ENCODE measurements at places on chromosomes 2 and 18.

DNA sequence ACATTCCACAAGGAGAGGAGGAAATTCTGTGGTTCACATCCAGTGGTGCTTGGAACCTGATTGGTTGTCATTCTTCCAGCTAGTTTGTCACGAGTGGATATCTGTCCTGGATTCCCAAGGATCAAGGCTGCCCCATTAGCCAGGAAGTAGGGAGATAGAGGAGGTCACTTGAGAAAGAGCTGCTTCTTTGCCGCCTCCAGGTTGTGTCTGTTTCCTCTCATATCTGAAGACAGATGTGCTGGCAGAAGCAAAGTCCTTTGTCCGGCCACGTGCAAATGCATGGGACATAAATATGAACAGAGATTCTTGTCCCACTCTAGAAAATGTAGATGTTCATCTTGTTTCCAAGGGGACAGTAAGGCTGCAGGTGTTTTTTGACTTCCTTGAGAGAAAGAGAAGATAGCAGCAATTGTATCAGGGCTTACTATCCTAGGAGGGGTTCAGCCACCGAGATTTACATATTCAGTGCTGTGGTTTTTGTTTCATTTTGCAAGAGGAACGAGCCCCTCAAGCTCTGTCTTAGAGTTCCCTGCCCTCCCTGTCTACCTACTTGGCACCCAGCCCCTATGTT, 174.4 kb downstream of the RPIA start:
- no peak for DNase-seq

DNA sequence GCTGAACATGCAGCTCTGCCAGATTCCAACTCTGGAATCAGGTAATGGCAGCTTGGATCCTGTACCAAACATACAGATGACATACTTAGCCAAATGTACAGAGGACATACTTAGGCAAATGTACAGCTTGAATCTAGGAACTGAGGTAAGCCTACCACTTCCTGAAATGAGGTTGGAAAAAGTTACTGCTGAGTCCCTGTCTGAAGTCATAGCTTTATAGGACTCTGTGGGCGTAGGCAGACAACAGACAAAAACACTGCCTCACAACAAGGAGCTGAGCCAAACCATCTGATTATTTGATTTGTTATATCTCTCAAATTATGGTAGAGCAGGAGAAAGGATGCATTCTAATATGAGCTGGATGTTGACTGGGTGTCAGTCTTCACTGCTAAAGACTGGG, 290.2 kb upstream of the TCF4 start:
- no peak for DNase-seq

GRCh38 chr2:200337621-200338020, 31.1 kb downstream of the SPATS2L start:
- no peak for DNase-seq

DNA sequence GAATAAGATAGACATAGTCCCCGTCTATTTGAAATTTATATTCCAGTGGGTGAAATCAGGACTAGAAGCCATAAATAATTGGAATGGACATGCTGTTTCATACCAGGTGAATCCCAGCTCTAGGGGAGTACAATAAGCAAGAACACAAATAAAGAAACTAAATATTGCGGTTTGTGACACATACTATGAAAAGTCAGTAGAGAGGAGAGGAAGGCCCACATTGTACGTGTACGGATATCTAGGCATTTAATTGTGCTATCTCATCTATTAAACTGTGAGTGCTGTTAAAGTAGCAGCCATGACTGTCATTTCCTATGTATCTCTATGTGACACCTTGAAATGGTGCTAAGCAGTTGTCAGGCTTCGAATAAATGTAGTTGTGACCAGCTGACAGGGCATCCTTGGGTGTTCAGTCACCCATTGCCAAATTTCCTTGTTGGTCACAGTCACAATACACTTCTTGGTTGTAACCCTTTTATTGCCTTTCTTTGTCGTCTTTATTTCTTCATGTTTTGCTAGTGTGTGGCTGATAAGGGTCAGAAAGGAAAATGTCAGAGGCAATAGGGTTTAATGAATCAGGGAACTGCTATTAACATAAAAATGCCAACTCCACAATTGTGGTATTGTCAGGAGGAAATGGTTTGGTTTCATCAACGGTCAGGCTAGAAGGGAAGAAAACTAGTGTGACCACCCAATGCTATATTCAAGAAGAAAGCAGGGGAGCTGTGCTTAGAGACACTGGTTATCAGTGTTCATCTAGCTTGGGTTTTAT, 31.5 kb downstream of the CPO start:
- DNase-seq = no peak

DNA sequence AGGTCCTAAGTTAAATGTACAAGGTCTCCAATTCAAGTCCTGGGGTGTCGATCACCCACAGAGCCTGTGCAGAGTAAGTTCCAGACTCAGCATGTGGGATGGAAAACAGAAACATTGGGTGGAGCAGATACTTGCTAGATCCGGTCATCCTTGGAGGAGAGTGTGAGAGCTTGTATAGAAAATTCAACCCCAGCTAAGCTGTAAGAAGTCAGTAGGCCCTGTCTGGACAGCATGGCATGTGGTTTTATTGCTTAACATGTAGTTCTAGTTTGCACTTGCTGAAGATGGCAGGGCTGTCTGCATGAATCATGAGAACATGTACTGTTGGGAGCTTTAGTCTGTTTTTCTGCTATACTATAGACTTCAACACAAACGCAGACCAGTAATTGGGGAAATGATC, 189.6 kb upstream of the RMP24 start:
- no peak for DNase-seq

GRCh38 chr2:112621790-112622527, 23.8 kb upstream of the SLC20A1 start:
- no peak for DNase-seq

- no peak for DNase-seq
These were observed 113.8 kb downstream of the AGAP1 start for GRCh38 chr2:235607546-235608199.

GRCh38 chr2:56132138-56132537, 51.7 kb upstream of the CCDC85A start:
- no peak for DNase-seq

- DNase-seq = no peak
These were observed 588 bp downstream of the CHAC2 start for GRCh38 chr2:53768242-53768542.

Data from head of caudate nucleus (tissue), 42 donors.